ENCODE measurements at places on chromosomes 11 and 22.

GRCh38 chr22:39114112-39114511, 17.1 kb downstream of the APOBEC3H start:
- no peak for DNase-seq

- no peak for DNase-seq
Observed at GRCh38 chr11:106286881-106287504, 209.5 kb downstream of the AASDHPPT start.

DNA sequence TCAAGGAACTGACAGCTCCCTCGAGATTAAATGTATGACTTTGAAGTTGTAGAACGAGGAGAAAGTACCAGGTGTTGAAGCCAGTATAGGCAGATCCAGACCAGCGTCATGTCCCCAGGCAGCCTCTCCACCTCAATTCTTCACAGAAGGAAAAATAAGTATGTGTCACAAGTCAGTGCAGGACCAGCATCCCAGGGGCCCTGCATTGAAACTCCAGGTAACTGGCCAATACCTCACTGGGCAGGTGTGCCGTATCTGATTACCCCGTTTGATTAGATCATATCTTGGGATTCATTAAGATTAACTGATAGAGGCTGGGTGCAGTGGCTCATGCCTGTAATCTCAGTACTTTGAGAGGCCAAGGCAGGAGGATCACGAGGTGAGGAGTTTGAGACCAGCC, 466.7 kb upstream of the B3GAT1 start:
- no peak for DNase-seq

DNA sequence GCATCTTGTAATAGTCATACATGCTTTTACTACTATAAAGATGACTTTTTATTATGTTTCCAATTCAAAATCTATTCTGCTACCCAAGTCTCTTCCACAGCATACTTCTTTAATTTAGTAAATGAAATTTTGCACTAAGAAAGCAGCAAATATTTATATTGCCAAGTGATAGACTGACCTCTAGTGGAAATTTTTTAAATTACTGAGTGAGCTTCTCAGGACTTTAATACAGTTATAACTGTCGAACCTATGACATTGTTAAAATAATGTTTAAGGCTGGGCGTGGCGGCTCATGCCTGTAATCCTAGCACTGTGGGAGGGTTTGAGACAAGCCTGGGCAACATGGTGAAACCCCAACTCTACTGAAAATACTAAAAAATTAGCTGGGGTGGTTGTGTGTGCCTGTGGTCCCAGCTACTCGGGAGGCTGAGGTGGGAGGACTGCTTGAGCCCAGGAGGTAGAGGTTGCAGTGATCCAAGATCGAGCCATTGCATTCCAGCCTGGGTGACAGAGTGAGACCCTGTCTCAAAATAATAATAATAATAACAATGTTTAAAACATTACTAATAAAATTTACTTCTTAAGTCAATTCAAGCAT, 27.3 kb downstream of the STK33 start:
- DNase-seq: no peak

DNA sequence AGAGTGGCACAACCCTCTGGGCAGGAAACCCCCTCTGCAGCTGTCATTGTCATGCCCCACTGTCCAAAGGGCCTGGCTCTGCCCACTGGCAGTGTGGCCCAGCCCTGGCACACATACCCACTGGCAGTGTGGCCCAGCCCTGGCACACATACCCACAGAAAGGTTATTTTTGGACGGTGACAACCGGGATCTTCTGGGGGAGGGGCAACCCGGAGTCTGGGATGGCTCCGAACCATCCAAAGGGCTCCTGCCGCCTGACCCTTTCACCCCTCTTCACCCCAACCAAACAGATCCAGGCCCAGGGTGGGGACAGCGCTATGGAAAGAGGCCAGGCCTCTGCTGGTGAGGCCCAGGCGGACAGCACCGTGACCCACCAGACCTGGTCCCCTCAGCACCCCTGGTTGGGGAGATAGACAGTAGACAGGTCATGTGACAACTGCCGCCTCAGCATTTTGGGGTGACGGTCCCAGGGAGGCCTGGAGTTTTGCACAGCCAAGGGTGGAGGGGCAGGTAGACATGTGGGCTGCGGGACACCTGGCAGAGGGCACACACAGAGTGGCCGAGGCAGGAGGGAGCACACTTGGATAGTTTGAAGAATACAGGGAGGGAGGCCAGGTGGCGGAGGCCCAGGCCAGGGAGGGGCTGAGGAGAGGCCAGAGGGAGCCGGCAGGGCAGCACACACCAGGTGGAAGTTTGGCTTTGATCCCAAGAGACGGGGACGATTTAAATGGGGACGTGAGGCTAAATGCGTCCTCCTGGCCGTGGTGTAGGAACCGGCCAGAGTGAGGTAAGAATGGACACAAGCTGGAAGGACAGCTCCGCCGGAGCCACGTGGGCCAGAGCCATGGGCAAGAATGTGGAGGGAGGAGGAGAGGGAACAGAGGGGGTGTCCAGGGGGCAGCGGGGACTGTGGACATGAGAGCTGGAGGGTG, 2.9 kb downstream of the MAPK12 start:
- DNase-seq: no peak

- DNase-seq: no peak
Observed at GRCh38 chr11:66546966-66547661, 411 bp downstream of the ACTN3 start.

- DNase-seq: no peak
Observed at GRCh38 chr11:110463153-110463552, 33.4 kb downstream of the FDX1 start.

DNA sequence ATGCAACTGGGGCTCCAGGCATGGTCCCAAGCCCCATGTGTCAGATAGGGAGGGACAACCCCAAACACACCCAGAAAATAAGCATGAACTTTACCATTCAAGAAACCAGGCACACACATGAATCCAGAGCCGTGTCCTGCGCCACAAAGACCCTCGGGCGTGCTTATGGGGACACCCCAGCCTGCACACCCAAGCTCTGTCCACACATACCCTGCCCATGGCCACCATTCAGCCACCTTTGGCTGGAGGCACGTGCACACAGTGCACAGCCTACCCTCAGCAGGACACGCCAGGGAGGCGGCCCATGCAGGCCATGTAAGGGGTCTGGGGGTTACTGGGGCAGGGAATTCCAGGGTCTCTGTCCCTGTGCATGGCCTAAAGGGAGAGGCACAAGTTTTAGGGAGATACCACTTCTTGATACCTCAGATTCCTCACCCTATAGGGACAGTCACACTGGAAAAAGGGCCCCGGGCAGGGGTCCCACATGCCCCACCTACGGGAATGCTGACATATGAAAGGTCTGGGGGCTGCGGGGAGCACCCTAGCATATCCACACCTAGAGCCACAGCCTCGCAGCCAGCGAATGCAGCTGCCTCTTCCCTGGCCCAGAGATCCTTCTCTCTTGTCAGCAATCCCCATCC, 20.6 kb downstream of the PACSIN2 start:
- no peak for DNase-seq

- no peak for DNase-seq
Observed at GRCh38 chr11:32348502-32348901, 86.8 kb downstream of the WT1 start.

- no peak for DNase-seq
Observed at GRCh38 chr11:27348340-27348873, 14.6 kb downstream of the CCDC34 start.

GRCh38 chr11:85123752-85124231, 503.4 kb downstream of the DLG2 start:
- no peak for DNase-seq

DNA sequence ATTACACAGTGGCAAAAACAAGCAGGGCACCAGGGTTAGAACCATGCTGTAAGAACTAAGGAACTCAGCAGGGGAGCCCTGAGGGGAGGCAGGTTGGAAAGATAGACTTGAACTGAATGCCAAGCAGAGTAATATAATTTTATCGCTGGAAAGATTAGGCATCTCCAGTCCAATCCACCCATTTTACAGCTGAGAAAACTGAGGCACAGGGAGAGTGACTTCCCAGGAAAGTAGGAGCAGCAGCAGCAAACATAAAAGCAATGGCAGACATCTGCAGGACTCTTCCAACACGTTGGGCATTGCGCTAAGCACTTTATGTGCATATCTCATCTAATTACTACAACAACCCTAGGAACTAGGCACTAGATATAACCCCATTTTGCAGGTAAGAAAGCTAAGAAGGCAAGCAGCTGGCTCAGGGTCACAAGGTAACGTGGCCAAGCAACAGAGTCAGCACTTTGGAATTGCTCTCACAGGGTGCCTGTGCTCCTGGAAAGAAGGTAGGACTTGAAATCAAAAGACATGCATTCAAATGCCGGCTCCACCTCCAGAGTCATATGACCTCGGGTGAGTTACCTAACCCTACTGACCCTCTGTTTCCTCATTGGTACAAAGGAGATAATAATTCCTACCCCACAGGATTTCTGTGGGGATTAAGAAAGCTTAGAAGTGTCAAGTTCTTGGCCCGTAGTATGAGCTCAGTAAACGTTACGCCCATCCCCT, 215.3 kb downstream of the BARX2 start:
- no peak for DNase-seq

- no peak for DNase-seq
Observed at GRCh38 chr11:93118276-93118675, 79.5 kb downstream of the SLC36A4 start.

DNA sequence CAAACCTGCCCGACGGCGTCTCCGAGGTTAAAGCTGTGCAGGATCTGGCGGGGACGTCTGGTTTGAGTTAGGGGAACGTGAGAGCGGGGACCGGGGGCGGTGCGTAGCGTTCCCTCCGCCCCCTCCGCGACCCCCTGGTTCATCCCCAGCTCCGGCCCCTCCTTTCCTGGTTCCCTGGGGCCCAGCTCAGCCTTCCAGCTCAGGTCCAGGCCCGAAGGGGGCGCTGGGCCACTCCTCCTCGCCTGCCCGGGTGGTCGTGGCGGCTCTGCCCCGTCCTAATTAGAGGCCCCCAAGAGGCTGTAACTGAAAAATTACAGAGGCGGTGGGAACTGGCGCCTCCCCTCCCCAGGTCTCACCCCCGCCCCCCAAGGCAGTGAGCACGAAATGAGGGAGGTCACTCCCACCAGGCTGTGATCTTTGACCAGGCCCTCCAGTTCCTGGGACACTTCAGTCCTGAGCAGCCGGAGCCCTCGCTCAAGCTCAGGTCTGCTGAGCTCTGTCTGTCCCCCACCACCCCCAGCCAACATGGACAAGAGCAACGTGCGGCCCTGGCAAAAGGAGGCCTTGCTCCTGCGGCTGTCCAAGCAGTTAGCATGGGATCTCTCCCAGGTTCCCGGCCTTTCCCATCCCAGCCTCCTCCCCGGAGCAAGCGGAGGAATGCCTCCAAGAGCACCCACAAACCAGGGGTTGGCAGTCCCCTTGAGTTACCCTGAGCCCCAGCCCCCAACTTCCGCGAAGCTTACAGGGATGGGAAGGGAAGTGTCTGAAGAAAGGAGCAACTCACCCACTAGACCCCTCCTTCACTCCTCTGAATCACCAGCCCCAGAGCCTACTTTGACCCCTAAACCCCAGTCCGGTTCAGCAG, 3.3 kb downstream of the CD248 start:
- no peak for DNase-seq

DNA sequence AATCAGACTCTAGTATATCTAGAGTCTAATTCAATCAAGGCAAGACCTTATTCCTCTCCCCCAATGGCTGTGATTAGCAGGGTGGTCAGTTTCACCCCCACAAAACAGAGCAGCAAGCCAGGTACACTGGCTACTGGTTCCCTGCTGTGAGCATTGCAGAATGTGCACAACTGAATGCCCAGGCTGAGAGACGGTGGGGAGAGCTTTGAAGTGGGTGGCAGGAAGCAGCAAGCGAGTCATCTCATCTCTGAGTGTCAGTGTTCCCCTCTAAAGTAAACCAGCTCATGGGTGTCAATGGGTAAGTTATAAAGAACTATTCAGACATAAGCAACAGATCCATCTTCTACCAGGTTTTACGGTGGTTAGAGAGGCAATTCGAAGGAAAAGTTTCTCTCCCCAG, 37.6 kb downstream of the GAB4 start:
- DNase-seq: no peak

- DNase-seq: no peak
Observed at GRCh38 chr22:17882727-17883126, 108.5 kb upstream of the BID start.

DNA sequence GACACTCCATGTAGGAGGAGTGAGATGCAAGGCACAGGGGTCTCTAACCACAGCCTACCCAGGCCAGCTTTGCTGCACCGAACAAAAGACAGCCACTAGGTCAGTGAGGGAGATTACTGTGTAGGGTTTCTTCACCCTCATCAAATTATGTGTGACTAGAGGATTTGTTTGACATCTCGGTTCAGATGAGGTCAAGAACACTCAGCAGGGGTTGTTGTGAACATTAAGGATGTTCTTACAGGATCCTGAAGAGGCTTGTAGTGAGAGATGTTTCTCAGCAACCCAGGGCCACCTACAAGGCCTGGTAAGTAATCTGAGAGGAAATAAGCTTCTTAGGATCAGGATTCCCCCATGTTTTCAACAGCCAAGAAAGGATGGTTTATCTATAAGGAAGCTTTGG, 202.1 kb downstream of the NXPE2 start:
- DNase-seq: no peak

GRCh38 chr22:50045211-50046018, 12.7 kb downstream of the TTLL8 start:
- no peak for DNase-seq

- no peak for DNase-seq
Observed at GRCh38 chr11:119594639-119595249, 134.3 kb downstream of the NECTIN1 start.

GRCh38 chr11:705646-706438, at the start of gene EPS8L2:
TSS of gene EPS8L2 (plus strand) at chr11:706231. CDS start at chr11:709408, 3,177 bp downstream.
- no peak for DNase-seq

- no peak for DNase-seq
Observed at GRCh38 chr22:46905834-46906233, 143.4 kb downstream of the TBC1D22A start.

DNA sequence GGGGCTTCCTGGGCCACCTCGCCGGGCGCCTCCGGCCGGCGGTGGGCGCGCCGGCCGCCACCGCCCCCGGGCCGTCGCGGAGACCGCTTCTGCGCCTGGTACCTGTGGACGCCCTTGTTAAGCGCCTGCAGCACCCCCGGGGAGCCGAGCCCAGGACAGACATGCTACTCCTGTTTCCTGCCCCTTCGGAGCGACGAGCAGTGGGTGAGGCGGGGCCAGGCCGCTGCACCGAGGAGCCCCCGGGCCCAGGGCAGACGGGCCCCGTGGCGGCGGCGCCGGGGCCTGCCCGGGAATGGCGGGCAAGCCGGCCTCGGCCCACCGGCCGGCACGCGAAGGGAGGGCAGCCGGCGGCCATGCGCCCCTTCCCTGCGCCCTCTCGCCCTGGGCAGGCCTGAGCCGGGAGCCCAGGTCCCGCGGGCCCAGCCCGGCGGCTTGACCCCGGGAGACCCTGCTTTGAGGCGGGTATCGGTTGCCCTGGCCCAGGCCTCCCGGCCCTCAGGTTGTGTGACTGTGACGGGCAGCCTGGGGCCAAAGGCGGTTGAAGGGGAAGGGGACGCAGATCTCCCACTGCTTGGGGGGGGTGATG, 789 bp upstream of the KDM2A start:
- DNase-seq: peak; percentile 54

- DNase-seq: no peak
Observed at GRCh38 chr11:108912581-108912980, 247.7 kb downstream of the DDX10 start.

- DNase-seq: peak; percentile 83
Observed at GRCh38 chr11:35083431-35084238, 55.3 kb upstream of the CD44 start.

GRCh38 chr11:36361901-36362391, 65.9 kb downstream of the PRR5L start:
- DNase-seq: no peak
